ENCODE measurements at places on chromosomes 1 and 21. TPM values are rescaled to one million over a fixed set of nuclear protein-coding genes. Genes with fewer than 3 reads are reported as not detected.

GRCh38 chr21:24852610-24853195 is 754.6 kb downstream of the MRPL39 start:
- DNase-seq: no peak

DNA sequence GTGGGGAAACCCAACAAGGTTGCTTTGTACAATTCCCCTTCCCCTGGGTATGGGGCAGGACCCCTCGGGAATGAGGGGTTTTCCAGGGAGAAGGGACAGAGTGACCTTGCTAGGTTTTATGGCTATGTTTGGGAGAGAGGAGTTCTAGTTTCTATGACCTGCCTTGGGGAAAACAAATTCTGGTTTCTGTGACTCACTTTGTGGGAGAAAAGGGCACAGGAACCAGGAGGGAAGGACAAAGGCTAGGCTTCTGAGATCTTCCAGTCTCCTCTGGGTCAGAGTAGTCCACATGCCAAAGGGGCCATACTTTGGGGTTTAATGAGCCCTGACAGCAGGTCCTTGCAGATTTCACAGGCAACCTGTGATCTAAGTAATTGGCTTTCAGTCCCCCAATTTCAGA is 5.5 kb upstream of the PTGER3 start:
- DNase-seq: no peak

DNA sequence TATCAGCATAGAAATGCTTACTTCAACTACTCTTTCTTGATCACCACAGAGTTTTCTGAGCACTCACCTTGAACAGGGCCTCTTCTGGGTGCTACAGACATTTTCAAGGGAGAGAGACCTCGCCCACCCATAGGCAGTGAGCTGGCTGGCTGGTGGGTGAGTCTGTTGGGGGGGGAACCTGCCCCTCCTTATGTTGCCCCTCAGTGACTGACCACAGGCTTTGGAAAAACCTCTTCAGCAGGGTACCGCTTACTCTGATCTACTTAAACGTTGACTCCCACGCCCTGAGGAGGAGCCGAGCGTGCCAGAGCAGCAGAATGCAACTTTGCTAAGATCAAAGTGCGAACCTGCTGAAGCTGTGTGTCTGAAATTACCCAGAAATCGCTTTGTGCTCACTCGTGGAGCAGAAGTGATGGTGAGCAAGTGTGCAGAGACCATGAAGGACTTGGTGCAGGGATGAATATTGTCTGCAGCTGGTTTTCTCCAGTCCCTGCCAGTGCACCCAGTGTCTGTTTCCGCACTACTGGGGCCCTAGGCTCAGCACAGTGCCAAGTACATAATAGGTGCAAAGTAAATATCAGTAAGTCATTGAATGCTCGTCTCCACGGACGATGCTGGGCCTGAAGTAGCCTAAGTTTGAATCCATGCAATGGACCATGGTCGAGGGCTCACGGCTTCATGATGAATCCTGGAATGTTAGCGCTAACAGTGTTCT is 158.7 kb upstream of the IRF2BP2 start:
- no peak for DNase-seq

DNA sequence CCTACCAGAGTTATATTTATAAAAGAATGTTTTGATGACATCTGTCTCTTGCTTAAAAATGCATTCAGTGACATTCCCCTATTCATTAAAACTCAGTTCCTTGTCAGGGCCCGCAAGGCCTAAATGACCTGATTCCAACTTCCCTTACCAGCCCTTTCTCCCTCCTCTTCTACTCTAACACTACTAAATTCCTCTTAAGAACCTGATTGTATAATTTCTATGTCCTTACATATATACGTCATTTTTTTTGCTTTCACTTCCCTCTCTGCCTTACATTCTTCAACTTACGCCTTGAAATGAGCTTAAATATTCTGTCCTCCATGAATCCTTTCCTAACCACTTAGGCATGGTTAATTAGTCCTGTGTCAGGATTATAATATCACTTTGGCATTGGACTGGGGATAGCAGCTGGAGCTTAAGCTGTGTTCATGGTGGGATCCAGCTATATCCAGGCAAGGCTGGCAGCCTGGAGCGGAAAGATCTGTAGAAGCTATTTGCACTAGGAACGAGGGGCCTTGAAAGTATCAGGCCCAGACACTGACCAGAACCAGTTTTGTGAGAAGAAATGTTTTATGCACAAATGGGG is 360.2 kb upstream of the PTBP2 start:
- no peak for DNase-seq

DNA sequence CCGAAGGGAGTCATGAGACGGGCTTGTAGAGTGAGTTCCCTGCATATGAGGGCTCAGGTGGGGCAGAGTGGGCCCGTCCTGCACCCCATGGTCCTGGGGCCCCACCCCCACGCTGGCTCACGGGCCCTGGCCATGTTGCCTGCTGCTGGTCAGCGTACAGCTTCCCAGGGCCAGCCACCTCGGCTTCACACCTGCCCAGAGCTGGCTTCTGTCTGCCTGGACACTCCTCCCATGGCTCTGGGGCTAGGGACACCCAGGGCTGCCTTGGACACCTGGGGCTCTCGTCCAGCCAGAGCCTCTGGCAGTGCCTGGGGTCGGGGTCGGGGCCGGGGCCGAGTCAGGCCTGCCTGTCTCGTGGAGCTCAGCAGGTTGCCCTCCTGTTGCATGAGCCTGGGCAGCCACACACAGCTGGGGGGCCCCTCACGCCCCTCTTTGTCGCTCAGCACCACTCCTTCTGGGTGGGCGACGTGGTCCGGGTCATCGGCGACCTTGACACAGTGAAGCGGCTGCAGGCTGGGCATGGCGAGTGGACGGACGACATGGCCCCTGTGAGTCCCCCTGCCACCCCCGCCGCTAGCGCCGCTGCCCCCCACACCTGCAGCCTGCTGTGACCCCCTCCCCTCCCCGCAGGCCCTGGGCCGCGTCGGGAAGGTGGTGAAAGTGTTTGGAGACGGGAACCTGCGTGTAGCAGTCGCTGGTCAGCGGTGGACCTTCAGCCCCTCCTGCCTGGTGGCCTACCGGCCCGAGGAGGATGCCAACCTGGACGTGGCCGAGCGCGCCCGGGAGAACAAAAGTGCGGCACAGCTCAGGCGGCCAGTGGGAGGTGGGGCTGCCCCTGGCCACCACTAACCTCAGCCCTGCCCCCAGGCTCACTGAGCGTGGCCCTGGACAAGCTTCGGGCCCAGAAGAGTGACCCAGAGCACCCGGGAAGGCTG is 5.5 kb upstream of the MMP23B start:
- DNase-seq: no peak

Gene SORT1
- 14.5 TPM for total RNA-seq

DNA sequence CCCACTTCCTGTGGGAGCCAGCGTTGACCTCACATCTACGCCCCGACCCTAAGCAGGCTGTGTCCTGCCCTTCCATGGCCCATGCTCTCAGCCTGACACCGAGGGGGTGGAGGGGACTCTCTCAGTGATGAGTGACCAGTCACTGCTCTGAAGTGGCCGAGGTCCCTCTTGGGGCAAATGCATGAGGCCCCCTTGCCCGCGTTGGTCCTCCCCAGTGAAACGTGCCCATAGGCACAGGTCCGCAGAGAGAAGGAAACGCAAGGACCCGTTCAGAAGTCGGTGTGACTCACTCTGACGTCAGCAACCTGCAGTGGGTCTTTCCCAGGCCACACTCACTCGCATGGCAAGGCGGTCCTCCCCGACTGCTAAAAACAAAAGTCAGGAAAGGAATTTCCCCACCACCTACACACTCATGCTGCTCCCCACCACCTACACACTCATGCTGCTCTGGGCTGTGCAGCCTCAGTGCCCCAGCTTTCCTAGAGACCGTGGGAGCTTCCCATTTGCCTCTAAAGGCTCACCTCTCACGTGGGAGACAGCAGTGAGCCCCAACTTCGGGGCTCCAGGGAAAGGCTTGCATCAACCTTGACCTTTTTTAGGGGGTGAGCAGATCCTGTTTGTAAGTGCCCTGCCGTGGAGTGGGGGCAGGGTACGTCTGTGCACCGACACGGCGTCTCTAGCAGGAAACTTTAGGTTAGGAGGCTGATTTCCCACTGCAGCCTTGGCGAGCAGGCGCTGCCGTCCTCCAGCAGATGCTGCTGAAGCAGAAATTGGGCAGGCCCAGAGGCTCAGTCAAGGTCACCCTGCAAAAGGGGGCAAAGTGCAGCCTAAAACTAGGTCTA is 11.4 kb downstream of the UBASH3A start:
- DNase-seq: peak; percentile 37

DNA sequence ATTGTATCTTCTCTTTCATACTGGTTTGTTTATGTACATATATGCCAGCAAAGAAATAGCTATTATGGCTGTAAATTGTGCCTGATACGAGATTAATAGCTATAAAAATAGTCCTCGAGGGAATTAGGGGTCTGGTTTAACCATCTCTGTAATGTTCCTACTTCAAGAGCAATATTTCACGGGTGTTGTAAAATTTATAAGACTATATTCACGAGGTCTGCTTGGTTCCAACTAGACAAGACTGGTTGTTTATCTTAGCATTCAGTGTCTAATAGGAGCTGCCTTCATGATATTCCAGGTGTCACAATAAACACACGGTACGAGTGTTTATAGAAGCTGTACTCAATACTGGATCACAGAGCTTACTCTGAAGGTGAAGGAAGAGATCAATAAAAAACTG is 389.9 kb downstream of the SIPA1L2 start:
- no peak for DNase-seq

GRCh38 chr1:87951852-87952251 is 623.2 kb downstream of the LMO4 start:
- DNase-seq: no peak

DNA sequence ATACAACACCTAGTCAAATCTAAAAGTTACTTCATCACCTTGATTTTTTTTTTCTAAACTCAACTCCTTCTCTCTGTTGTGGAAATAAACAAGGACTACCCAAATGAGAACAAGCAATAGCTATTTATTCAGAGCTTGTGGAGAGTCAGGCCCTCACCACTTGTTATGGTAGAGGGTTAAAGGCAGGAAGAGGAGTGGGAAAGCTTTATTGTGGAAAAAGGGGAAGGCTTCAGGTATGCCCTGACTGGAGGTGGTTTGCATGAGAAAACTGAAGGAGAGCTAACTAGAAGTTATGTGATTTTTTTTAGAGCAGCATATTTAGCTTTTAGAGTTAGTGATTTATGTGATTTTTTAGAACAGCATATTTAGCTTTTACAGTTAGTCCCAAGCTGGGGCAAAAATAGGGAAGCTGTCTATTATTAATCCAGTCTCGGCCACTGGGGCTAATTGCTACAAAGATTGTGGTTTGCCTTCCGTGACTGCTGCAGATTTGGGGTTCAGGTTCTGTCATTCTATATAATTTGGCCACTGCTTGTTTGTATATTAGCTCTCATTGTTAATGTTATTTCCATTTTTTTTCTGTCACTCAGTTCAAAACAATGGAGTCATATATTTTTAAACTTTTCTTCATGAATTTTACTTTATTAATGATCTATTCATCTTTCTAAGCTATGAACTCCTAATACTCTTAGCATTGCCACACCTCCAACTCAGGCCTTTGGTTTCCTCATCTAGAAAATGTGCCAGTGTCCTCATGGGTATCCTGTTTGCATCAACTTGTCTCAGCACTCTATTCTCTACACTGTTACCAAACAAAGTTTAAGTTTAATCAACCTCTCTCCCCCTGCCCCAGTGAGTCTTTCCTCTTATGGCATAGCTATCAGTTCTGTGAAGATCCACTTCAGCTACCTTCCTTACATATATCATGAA is 713.0 kb downstream of the BRINP3 start:
- no peak for DNase-seq

- no peak for DNase-seq
Measured at GRCh38 chr1:221430152-221430960, 311.5 kb downstream of the DUSP10 start.

Gene NBL1
- 236 TPM for total RNA-seq

Gene MNDA
- not detected for total RNA-seq

DNA sequence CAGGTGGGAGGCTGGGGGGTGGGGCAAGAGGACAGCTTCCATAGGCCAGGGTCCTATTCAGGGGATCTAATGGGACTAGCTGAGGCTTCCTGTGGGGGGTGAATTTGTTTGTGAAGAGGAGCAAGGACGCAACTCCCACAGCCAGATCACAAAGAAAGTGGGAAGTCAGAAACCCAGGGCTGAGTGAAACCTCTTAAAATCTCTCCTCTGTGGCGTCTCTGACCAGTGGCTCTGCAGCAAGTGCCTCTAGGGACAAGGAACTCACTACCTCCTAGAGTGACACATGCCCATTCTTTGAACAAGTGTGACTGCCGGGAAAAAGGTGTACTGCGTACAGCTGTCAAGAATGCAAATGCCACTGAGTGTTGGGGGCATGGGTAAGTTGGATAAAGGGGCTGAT is 187.9 kb downstream of the HIVEP3 start:
- no peak for DNase-seq

DNA sequence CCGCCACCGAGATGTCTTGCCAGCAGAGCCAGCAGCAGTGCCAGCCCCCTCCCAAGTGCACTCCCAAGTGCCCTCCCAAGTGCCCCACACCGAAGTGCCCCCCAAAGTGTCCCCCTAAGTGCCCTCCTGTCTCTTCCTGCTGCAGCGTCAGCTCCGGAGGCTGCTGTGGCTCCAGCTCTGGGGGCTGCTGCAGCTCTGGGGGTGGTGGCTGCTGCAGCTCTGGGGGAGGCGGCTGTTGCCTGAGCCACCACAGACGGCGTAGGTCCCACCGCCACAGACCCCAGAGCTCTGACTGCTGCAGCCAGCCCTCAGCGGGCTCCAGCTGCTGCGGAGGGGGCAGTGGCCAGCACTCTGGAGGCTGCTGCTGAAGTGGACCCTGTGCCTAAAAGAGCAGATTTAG is 1.4 kb downstream of the LCE1F start:
- no peak for DNase-seq

GRCh38 chr1:157626099-157626498 is 28.2 kb upstream of the FCRL4 start:
- DNase-seq: no peak

- peak; percentile 16 for DNase-seq
Measured at GRCh38 chr1:62144238-62144831, 50.3 kb upstream of the L1TD1 start.

- no peak for DNase-seq
Measured at GRCh38 chr1:37035796-37036666, 1.7 kb upstream of the GRIK3 start.

DNA sequence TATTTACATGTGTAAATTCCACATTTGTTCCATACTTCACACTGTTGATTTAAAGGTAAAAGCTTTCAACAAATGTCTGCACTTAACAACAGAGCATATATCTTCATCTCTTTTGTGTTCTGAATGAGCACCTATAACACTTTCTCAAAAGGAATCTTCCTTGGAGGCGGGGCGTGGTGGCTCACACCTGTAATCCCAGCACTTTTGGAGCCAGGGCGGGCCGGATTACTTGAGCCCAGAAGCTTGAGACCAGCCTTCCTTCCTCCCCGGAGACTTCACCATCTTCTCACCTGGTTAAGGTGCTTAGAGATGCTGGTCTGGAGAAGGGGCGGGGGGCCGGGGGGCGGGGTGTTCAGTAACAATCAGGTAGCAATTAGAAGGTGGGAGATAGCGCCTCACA is 16.5 kb downstream of the RYR2 start:
- no peak for DNase-seq

Gene OPRD1
- total RNA-seq: not detected

GRCh38 chr1:172883387-172883791 is 167.4 kb downstream of the TNFSF18 start:
- DNase-seq: no peak

Data from dermis microvascular lymphatic vessel endothelial cell (primary cell).